ENCODE measurements at places on chromosomes 5 and 9.

GRCh38 chr9:72210522-72210921 lies 61.3 kb downstream of the GDA start:
- DNase-seq: no peak

- no peak for DNase-seq
Measured at GRCh38 chr9:129291041-129291501, 113.0 kb upstream of the IER5L start.

DNA sequence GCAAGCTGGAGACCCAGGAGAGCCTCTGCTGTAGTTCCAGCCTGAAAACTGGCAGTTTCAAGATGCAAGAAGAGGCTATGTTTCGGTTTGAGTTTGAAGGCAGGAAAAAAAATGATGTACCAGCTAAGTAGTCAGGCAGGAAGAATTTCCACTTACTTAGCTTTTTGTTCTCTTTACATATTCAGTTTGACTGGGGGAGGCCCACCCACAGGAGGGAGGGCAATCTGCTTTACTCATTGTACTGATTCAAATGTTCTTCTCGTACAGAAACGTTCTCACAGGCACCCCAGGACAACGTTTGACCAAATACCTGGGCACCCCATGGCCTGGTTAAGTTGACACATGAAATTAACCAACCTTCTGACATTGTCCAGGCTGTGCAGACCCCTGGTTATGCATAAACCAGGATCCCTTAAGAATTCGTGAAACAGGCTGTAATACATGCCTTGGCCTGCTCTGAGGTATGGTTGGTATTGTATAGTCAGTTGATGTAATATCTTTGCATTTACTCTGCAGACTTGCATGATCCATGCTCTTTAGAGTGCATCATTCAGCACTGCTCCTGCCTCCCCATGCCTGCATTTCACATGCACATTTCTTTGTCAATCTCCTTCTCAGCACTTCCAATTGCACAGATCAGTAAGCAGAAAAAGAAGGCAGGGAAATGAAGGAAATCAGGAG lies 687.1 kb downstream of the TAF11L14 start:
- DNase-seq: no peak

GRCh38 chr9:92631452-92632343 lies 38.2 kb downstream of the IPPK start:
- no peak for DNase-seq

DNA sequence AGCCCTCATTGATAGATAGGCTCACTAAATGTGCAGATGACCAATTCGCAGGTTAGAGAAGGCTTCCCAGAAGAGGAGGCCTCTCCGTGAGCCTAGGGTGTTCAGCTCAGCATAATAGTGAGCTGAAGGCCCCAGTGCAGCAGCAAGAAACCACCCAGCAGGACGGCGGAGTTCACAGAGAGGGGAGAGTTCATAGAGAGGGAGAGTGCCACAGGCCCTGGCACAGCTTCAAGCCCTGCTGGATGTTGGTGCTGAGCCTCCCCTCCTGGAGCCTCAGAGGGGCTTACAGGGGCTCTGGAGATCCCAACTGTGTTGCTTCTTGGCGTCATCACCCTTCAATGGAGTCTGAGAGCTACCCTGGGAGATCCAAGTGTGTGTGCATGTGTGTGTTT lies 2.1 kb downstream of the SLC22A5 start:
- DNase-seq: no peak

DNA sequence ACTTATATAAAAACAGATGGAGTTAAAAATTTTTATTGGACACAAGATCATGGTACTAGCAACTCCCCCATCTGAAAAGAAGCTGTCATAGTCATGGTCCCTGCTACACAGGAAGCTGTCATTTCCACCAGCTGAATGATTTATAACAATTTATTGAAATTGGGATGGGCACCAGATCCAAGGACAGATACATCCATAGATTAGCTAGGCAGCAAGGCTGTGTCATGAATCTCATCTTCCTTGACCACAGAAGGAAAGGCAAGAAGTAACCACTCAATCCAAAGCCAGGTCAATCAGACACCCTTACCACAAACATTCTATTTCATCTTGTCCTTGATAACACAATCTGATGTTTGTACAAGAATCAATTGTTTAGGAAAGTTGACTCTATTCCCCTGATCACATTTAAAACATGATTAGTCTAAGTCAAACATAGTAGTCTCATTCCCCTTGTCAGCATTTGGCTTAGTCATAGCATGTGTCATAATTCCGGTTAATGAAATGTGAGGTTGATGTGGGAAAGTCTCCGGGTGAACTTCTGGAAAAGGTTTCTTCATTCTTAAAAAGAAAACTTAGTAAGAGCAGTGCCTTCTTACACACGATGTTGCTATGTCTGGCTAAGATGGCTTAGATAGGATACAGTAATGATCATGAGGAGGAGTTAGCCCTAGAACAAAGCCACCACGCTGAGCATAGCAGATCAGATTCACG lies 462.6 kb upstream of the PAPPA start:
- DNase-seq: no peak

GRCh38 chr9:125990793-125991220 lies 243.6 kb downstream of the PBX3 start:
- no peak for DNase-seq

- no peak for DNase-seq
Measured at GRCh38 chr9:68804911-68805889, 100.2 kb downstream of the PIP5K1B start.

DNA sequence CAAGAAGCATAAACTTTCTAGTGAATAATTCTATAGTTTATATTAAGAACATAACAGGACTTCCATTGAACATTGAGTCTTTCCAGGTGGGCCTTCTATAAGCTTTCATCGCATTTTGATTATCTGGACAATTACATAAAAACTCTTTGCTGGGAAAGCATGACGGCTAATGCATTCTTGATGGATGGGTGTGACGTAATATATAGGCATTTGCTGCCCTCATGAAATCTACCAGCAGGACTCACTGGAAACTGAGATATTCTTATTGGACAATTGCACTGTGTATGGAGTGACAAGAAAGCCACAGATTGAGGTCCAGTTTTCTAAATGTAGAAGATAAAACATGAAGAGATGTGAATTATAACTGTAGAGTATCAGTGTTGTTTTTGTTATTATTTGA lies 15.0 kb downstream of the PTPRD start:
- DNase-seq: no peak

GRCh38 chr9:100803956-100804355 lies 224.6 kb upstream of the PLPPR1 start:
- DNase-seq: no peak

DNA sequence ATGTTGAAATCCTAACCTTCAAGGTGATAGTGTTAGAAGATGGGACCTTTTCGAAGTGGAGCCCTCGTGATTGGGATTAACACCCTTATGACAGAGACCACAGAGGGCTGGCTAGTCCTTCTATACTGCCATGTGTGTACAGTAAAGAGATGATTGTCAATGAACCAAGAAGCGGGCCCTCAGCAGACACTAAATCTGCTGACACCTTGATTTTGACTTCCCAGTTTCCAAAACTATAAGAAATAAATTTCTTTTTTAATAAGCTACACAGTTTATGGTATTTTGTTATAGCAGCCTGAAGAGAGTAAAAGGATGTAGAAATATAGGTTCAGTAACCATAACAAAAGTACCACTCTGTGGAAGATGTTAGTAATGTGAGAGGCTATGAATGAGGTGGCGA lies 419.0 kb upstream of the NUDT12 start:
- no peak for DNase-seq

DNA sequence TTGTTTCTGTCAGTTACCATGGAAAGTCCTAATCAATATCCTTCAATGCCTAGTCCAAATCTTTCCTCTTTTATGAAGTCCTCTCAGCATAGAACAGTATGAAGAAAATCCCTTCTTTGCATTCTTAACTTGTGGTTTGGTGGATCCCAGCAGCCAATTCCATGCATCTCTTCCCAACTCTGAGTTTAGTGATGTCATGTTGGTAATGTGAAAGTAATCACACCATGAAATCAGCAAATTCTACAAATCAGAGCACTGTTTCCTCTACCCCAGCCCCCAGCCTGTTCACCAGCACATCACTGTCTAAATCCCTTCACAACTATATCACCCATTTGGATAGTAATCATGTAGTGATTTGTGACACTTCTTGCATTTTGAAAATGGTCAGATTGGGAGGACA lies 4.7 kb upstream of the C1QTNF2 start:
- DNase-seq: no peak

- DNase-seq: no peak
Measured at GRCh38 chr5:173715607-173716006, 99.2 kb upstream of the BOD1 start.

- no peak for DNase-seq
Measured at GRCh38 chr5:34915856-34916192, 313 bp downstream of the BRIX1 start.

DNA sequence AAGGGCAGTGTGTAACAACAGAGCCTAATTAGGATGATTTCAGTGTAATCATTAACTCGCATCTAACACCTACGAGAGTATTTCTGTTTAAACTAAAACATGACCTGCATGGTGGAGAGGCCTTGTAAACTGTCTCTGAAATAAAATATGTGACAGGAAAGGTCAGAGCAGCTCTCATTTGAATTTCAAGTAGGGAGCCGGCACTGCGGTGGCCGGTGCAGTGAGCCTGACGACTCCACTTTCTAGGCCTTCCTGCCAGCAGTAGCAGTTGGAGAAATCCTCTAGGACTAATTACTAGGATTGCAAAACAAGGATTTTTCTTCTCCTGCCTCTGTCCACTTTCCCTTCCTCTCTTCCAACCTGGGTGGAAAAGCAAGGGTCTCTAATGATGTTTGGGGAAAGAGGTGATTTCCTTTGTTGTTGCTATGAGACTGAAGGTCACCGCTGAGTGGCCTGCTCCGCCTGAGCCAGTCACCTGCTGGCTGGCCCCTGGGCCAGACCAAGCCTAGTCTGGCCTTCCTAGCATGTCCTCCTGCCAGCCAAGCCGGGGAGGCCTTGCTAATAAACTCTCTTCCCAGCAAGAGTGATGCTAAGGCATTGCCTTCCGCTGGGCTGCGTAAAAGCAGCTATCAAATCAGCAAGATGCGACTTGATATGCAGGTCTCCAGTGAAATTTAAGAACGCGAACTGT lies 245.7 kb downstream of the PSAT1 start:
- no peak for DNase-seq

- DNase-seq: no peak
Measured at GRCh38 chr9:127858041-127858512, 3.6 kb upstream of the ENG start.

DNA sequence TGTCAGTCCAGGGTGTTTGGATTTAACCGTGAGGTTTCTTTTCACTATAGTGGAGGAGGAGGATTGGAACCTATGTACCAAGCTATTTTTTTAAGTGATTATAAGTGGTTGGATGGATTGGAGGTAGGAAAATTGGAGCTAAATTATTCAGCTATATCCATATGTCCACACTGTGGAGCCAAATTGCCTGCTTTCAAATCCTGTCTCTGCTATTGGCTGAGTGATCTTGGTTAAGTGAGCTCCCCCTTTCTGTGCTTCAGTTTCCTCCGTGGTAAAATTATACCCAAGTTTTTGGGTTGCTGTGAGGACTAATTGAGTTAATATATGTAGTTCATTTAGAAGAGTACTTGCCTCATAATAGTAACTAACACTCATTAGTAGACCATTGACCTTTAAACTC lies 2.5 kb downstream of the CENPP start:
- DNase-seq: no peak

GRCh38 chr9:132161743-132162184 lies at the start of gene NTNG2:
NTNG2 (plus strand) TSS chr9:132162058; CDS start chr9:132166832, 4,774 bp downstream.
- no peak for DNase-seq

DNA sequence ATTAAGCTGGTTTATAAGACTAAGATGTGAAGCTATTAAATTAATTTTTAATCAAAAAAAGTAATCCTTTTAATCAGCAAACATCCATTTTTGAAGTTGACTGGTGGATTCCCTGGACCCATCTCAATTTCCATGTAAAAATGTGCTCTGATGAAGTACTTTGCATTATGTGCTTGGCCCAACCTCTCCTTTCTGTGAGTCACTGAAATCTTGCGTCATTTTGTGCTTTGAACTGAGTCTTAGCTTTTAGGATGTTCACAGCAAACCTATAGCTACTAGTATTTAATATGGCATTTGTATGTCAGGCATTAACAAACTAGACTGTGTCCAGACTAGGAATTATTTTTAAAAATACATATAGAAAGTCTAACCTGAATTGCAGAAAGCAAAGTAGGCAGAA lies 55.0 kb upstream of the CDH12 start:
- DNase-seq: no peak

- DNase-seq: no peak
Measured at GRCh38 chr9:72937545-72937944, 15.3 kb downstream of the ALDH1A1 start.

DNA sequence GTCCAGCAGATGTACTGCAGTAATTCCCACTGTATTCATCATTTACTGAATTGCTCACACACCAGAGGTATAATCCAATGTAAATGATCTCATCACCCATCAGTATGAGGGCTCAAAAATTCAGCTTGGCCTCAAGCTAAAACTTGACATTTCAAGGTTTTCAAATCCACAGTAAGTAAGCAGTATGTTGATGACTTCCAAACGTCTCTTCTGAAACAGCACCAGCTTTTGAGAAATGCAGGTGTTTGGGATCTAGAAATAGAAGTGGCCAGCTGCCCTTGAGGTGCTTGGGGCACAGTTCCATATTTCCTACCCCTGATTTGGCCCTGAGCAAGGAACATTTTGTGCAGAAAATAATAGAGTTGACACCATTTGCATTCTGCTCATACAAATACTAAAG lies 388.0 kb upstream of the TUSC1 start:
- no peak for DNase-seq
